ENCODE measurements at places on chromosomes 6 and 20. TPM values are rescaled to one million over a fixed set of nuclear protein-coding genes. Genes with fewer than 3 reads are reported as not detected.

DNA sequence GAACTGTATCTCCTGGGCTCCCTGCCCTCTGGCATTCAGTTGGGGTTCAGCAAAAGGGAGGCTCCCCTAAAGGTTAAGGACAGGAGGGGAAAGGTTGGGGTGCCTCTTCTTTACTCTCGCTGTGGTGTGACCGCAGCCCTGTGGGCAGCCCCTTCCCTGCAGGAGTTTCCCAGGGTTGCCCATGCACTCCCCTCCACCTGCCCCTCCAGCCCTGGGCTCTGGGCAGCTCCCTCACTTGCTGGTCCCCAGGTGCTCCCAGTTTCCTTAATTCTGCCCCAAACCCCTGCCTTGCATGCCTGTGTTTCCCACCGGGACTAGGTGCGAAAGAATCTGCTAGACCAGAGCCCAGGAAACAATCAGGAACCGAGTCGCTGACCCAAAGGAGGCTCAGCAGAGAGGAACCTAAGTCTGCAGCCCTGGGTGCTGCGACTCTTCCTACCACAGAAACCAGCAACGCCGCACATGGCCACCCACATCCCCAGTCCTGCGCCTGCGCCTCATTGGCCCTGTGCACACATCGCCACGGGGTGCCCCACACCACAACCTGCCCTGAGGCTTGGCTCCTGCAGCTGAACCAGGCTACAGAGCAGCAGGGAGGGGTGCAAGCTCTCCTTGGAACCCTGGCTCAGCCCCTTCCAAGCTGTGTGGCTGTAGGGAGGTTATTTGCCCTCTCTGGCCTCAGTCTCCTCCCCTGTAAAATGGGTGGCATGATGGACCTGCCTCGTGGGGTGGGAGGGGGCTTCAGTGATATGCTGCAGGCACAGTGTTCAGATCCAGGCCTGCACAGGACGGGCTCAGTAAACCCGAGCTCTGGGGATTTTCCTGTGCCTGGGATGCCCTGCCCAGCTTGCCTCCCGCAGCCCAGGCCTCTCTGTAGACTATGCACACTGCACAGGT is 487.6 kb downstream of the PREX1 start:
- DNase-seq, result no peak

GRCh38 chr6:2630359-2630758 is 120.4 kb downstream of the MYLK4 start:
- DNase-seq, result no peak

GRCh38 chr20:43560974-43561373 is 2.1 kb downstream of the SGK2 start:
- DNase-seq, result no peak

DNA sequence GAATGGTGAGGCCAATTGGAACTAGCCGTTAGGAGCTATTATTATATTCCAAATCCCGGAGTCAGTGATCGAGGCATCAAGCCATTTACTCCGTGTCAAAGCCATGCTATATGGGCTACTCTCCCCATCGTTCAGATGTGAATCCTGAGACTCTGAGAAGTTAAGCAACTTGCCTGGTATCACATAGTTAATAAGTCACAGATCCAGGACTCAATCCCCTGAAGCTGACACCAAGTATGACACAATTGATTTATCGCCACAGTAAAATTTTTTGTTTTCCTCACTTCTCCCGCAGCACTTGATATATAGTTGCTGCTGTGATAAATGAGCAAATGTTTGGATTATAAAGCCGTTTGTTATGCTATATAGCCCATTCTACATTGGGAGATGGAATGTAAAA is 50.8 kb upstream of the TSHZ2 start:
- no peak for DNase-seq

DNA sequence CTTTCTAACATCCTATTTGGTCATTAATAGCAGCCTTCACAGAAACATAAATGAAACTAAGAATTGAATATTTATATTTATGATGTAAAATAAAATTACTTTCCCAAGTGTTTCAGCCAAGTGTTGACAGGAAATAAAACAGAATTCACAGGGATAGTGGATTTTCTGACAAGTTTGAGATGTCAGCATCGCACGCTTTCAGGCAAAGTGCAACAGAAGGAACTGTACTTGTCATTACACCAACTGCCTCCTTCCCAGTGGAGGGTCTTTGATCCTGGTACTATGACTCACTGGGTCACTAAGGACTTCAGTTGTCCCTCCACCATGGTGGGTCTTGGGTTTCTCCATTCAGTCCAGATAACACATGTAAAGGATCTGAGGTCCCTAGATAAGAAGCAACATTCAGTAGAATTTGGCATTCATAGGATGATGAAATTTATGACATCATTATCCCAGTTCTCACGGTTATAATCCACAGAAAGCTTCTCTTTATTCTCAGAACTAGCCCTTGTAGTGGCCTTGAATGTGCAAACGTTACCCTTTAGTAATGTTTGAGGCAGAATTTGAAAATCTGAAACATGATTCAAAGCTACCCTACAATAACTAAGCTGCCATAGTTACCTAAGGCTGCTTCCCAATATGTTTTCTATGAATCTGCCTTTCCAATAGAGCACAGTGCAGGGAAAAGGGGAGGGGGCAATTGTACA is 3.8 kb upstream of the TNFAIP3 start:
- DNase-seq, result no peak

DNA sequence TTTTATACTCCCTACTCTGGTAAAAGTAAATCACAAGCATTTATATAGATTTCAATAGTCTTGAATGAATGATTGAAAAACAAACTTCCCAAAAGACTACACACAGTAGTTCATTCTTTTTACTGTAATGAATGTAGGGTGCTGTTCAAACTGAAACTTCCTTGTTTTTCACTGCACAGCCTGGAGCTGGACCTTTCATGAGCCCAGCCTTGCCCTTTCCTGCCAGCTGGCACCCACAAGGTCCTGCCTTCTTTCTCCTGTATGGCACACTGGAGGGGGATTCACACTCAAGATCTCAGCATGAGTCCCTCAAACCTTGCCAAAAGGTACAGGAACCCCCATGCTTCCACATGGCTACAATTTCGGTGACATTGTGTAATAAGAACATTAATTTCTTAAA is 50.9 kb downstream of the COL12A1 start:
- DNase-seq, result no peak

- no peak for DNase-seq
Measured at GRCh38 chr20:868279-868678, 34.8 kb downstream of the FAM110A start.

- no peak for DNase-seq
Measured at GRCh38 chr6:31049518-31049917, 39.2 kb downstream of the MUC22 start.

DNA sequence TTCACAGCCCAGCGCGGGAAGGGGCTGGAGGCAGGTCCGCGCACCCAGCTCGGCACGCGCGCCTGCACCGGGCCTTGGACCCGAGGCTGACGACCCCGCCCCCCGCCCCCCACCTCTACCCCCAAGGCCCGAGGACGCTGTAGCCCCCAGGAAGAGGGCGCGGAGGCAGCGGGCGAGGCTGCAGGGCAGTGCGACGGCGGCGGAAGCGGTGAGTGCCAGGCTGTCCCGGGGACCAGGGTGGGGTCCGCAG is 1.2 kb downstream of the LIME1 start:
- DNase-seq, result no peak

- DNase-seq, result no peak
Measured at GRCh38 chr6:41922154-41922553, 855 bp downstream of the BYSL start.

- DNase-seq, result no peak
Measured at GRCh38 chr20:20463933-20464374, 96.0 kb downstream of the INSM1 start.

- no peak for DNase-seq
Measured at GRCh38 chr6:138540468-138540867, 41.2 kb upstream of the NHSL1 start.

DNA sequence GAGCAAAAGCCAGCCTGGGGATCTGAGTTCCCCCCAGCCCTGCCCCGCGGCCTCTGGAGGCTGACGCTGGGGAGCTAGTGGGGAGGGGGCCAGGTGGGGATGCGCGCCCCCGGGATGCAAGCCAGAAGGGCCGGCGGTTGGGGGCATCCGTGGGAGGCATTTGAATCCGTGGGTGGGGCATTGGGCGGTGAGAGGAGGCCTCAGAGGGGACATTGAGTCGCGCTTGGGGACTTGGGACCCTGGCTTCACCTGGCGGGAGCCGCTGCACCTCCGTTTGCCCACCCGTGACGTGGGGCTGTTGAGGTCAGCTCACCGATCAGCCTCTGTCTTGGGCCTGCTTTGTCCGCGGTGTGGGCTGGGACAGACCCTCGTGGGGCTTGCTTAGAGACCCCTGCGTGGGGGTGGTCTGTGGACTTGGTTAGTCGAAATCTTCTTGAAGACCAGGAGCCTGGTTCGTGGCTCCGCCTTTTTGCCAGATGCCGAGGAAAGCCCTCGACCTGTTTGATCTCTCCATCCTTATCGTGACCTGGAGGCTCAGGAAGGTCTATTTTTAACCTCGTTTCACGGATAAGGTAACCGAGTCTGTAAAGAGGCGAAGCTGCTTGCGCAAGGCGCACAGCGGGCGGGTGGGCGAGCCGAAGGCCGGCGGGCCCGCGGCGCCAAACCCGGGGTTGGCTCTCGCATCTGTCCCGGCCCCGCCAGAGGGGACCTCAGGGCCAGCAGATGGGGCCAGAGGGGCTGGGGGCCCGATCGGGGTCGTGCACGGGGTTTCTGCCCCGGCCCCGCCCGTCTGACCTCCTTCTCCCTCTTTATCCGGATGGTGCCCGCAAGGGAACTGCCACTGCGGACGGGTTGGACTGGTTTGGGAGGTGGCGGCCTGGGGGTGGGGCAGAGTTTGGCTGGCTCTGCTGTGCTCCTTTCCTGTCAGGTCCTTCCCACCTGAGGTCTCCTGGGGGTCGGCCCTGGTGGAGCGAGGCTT is 8.3 kb downstream of the FAM110A start:
- DNase-seq, result no peak

- DNase-seq, result no peak
Measured at GRCh38 chr6:56386717-56387116, 139.3 kb upstream of the COL21A1 start.

- no peak for DNase-seq
Measured at GRCh38 chr6:132909742-132910141, 95.4 kb downstream of the RPS12 start.

DNA sequence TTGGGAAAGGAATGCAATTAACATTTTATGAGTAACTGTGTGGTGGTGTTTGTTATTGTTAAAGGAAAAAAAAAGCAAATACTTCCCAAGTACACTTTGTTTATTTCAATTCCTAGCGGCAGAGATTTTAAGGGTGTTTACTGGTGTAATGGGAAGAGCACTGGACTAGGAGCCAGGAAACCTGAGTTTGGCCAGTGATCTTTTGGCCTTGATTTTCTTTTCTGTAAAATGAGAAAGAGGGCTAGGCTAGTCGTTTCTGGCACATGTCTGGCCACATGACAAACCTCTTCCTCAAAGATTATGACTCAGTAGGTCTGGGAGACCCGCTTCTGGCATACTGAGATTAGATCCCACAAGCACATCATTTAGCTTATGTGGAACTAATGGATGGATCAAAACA is 428.1 kb upstream of the NOX3 start:
- no peak for DNase-seq

GRCh38 chr6:71236926-71237434 is 51.6 kb upstream of the OGFRL1 start:
- DNase-seq, result no peak

DNA sequence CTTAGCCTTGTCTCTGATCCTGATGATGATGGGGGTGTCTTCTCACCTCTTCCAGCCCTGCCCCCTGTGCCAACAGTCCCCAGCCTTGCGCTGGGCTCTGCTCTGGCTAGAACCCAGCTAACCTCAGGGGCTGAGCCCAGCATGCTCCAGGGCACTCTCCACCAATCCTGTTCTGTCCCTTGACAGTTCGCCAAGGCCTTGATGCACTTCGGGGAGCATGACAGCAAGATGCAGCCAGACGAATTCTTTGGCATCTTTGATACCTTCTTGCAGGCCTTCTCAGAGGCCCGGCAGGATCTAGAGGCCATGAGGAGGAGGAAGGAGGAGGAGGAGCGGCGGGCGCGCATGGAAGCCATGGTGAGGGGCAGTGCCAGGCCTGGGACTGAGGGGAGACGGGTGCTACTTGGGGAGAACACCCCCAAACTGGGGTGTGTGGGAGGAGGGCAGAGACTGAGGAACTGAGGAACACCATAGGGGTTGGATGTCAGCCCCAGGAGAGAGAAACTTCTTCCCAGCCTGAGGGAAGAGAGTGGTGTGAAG is 33.1 kb downstream of the MOCS1 start:
- DNase-seq, result no peak

- no peak for DNase-seq
Measured at GRCh38 chr20:53176134-53176533, 204.0 kb downstream of the TSHZ2 start.

- DNase-seq, result no peak
Measured at GRCh38 chr6:132972971-132973370, 158.6 kb downstream of the RPS12 start.

- DNase-seq, result no peak
Measured at GRCh38 chr20:31654534-31654933, 16.8 kb downstream of the COX4I2 start.

DNA sequence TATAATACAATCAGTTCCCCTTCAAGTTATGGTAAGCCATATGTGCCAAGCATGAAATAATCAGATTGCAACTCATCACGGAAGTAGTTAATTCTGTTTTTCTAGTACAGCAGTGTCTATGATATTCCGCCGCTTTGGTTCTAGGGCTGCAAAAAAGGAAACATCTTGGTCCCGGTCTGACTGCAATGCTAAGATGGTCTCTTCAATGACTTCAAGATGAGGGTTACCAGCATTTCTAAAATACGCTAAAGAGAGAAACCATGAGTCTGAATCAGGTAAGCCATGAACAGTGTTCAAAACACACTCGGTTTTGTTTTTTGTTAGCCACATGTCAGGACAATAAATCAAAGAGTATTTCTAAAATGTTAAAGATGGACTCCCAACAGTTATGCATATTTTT is 3.2 kb upstream of the ANKRD60 start:
- DNase-seq, result no peak

- no peak for DNase-seq
Measured at GRCh38 chr6:4320860-4321259, 185.5 kb upstream of the ECI2 start.

GRCh38 chr20:58893355-58894120 is 41.0 kb downstream of the GNAS start:
- DNase-seq, result peak; percentile 36

- DNase-seq, result peak; percentile 30
Measured at GRCh38 chr6:149723771-149724417, 6.0 kb upstream of the LATS1 start.

The RGS17 gene
- total RNA-seq, result not detected

The EPPIN gene
- not detected for total RNA-seq

The SSTR4 gene
- not detected for total RNA-seq

The DEFB124 gene
- total RNA-seq, result not detected

The NT5E gene
- total RNA-seq, result 2.7 TPM

The ADGB gene
- total RNA-seq, result not detected

The GDAP1L1 gene
- total RNA-seq, result not detected

The ASIP gene
- not detected for total RNA-seq

The ATP9A gene
- total RNA-seq, result 0.19 TPM

The CRISP3 gene
- not detected for total RNA-seq

The LST1 gene
- total RNA-seq, result 10.3 TPM

The ZKSCAN8 gene
- 25.1 TPM for total RNA-seq

The GPLD1 gene
- total RNA-seq, result 0.66 TPM

The PPP1R14C gene
- total RNA-seq, result not detected

The NCOA5 gene
- total RNA-seq, result 9.7 TPM

All from CD4-positive, alpha-beta T cell (primary cell).